ENCODE measurements at places on chromosomes 6 and 20.

- no peak for DNase-seq
Measured at GRCh38 chr6:45651301-45651700, 273.6 kb upstream of the SUPT3H start.

GRCh38 chr6:145865175-145865574, 50.6 kb upstream of the FBXO30 start:
- DNase-seq = no peak

GRCh38 chr20:24450624-24451376, 18.6 kb upstream of the SYNDIG1 start:
- DNase-seq = no peak

DNA sequence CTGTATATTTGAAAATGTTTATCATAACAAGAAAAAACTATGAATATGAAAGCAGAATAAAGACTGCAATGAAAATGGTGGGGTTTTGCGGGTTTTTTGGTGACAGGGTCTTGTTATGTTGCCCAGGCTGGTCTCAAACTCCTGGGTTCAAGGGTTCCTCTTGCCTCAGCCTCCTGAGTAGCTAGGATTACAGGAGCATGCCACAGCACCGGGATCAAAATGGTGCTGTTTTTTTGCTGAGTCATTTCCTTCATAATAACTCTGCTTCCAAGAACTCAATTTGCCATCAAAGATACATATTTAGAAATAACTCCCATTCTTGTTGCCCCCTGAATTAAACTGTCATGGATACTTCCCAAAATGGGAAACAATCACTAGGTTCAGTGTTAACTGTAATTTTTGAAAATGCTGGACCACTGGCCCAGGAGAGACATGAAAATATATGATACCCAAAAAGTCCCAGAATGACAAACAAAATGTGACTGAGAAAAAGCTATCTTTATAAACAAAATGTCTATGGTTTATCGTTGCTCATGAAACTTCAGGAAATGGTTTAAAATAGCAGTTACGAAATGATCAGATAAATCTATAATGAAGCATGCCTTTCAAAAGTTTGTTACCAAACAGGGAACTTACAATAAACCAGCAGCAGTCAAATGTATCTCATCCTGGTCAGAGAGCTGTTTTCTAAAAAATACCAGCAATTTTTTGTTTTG, 32.2 kb downstream of the ILRUN start:
- no peak for DNase-seq

- DNase-seq = no peak
Measured at GRCh38 chr6:90516074-90516660, 70.7 kb downstream of the MAP3K7 start.

GRCh38 chr20:18001131-18001921, 32.5 kb downstream of the MGME1 start:
- DNase-seq = no peak

- DNase-seq = peak; percentile 7
Measured at GRCh38 chr6:127606131-127606562, 29.2 kb downstream of the C6orf58 start.

DNA sequence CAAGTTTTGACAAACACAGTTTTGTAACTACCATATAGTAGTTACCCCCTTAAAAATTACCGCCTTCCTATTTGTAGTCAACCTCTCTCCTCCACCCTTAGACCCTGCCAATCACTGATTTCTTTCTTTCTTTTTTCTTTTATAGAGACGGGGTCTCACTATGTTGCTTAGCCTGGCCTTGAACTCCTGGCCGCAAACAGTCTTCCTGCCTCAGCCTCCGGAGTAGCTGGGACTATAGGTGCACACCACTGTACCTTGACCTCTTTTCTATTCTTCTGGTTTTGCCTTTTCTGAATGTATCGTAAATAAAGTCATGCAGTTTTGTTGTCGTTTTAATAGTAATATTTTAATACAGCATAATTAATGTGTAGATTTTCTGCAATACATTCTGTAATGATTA, 460.3 kb downstream of the EPM2A start:
- DNase-seq = no peak

- no peak for DNase-seq
Measured at GRCh38 chr20:9019833-9020232, 49.1 kb upstream of the PLCB4 start.

DNA sequence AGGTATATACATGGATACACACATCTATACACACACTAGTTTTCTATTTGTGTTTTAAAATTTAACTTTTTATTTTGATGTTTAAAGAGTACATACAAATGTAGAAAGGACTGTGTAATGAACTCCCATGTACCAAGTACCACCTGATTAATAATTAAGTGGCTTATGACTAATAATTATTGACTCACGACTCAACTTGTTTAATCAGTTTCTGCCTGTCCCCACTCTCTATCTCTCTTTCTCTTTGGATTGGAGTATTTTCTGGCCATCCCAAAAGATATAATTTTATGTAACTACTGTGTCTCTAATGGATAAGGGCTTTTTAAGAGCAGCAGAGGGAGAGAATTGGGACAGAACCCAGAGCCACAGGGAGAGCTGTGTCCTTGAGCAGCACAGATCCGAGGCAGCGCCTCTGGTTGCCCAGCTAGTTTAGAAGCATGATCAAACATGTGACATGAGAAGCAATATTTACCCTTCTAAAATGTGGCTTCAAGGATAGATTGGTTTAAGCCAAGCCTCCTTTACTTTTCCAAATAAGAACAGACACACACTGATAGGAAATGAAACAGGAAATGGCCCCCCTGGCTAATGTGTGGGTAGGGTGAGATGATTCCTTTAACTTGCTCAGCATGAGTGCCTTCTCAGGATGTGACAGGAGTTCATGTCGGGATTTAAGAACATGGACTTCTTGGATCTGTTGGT, 81.0 kb downstream of the ERMARD start:
- no peak for DNase-seq

- DNase-seq = no peak
Measured at GRCh38 chr20:48686238-48687116, 141.3 kb downstream of the PREX1 start.

GRCh38 chr20:36018208-36018988, 50.0 kb downstream of the CNBD2 start:
- no peak for DNase-seq

- DNase-seq = no peak
Measured at GRCh38 chr20:58064411-58065010, 163.9 kb downstream of the ANKRD60 start.

- DNase-seq = no peak
Measured at GRCh38 chr6:166411721-166412151, 29.0 kb upstream of the MPC1 start.

DNA sequence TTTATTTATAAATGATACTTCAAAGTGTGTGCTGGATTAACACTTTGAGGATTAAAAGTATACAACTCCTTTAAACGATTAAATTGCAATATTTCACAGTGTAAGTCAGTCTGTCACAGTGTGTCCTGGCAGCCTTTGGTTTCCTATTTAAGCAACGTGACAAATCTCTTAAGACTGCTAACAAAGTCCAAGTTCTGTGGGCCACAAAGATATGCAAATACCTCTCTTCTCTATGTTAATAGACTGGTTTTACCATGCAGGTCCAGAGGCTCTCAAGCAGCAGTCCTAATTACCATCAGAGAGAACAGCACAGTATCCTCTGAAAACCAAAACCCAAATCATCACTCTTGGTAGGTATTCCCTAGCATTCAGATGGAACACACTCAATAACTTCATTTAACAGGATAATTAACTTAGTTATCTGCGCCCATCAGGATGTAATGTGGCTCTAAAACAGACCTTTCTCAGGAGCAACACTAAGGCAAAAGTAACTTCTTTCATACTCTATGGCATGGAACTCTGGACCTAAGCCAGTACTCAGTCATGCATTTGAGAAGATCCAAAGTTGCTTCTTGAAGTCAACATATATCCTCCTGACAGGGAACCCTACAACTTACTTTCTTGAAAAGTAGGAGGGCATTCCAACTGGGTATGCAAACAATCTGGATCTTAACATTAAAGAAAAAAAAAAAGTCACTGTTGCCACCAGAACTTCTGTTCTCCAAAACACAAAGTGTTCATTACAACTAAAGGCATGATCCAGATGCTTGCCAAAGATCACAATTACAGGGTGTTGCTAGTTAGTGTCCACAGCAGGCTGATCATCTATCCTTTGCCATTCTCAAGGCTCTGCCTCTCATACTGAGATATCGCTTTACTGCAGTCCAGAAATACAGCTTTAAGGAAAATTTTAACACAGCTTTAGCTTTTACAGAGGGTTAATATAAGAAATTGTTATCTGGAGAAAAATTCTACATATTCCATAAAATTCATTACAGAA, 53.2 kb downstream of the MAN1A1 start:
- no peak for DNase-seq

DNA sequence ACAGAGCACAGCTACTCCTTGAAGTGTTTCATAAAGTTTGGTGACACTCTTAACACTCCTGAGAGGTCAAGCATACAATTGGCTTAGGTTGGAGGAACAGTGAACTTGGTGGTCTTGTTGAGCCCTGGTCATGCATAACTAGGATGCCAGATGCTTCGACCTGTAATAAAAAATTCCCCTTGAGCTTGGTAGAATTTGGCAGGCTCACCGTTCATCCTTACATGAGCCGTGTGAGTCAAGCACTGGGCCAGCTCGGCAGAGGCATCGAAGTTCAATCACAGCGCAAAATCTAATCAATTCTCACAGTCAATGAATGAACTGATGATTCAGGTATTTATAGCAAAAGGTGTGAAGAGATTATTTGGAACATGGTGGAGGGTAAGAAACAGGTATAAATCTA, 33.7 kb downstream of the CYP24A1 start:
- no peak for DNase-seq

GRCh38 chr6:47672816-47673215, 25.6 kb upstream of the ADGRF4 start:
- no peak for DNase-seq

DNA sequence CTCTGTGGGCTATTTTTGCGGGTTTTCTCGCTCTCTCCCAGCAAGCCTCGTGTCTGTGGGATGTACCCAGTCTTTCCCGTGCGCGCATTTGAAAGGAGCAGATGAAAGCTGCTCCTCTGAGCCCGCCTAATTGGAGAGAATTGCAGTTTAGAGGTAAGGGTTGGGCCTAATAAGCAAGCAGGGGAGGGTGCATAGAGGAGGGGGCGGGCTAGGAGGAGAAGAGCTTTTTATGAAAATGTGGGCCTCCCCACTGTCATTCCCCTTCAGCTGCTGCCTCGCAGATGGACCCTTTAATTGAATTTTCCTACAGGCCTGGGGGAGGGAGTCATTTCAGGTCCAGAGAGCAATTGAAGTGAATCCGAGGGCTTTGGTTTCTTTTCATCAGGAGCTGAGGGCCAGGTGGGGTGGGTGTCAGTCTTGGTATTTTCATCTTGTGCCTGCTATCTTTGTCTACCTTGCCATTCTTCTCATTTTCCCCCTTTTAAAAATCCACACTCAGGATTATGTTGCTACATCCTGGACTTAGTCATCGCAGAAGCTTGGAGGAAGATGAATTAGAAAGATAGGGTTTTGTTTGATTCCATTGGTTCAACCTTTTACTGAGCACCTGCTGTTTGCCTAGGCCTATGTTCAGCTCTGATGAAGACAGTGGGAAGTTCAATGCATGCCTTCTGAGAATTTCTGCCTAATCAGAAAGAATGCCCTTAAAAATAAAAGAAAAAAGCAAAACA, 423.4 kb downstream of the CD83 start:
- DNase-seq = no peak

GRCh38 chr6:56526860-56527544, 115.7 kb downstream of the DST start:
- no peak for DNase-seq

DNA sequence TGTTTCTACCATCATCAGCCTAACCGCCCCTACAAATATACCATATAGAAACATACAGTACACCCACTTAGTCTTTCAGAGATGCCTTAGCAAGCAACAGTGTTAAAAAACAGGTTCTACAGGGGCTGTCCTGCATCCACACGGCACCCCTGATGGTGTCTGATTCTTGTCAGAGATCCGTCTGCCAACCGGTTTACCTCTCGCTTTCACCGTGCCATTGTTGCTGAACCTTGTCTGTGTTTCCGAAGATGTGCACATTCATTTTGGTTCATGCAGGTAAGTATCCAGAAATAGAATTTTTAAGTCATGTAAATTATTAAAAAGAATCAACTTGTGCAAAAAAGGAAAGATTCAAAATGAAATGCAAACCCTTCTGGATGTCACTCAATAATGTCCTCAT, 52.9 kb downstream of the EPHA7 start:
- no peak for DNase-seq

DNA sequence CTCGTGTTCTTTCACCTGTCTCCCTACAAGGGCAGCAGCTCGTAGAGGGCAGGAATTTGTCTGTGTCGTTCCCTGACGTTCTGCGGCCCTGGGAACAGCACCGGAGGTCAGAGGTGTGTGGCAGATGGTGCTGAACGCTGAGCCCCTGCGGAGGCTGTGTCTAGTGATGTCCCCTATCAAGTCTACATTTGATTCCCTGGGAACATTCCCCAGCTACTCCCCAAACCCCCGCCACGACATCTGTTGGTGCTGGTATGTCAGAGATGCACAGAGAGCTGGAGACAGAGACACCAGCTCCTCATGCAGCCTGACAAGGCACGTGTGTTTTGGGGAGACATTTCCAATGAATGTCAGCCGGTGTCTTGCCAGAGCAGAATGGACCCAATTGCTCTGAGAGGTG, 7.7 kb downstream of the PMEPA1 start:
- DNase-seq = no peak

- no peak for DNase-seq
Measured at GRCh38 chr20:36547186-36548005, 6.1 kb downstream of the MYL9 start.

DNA sequence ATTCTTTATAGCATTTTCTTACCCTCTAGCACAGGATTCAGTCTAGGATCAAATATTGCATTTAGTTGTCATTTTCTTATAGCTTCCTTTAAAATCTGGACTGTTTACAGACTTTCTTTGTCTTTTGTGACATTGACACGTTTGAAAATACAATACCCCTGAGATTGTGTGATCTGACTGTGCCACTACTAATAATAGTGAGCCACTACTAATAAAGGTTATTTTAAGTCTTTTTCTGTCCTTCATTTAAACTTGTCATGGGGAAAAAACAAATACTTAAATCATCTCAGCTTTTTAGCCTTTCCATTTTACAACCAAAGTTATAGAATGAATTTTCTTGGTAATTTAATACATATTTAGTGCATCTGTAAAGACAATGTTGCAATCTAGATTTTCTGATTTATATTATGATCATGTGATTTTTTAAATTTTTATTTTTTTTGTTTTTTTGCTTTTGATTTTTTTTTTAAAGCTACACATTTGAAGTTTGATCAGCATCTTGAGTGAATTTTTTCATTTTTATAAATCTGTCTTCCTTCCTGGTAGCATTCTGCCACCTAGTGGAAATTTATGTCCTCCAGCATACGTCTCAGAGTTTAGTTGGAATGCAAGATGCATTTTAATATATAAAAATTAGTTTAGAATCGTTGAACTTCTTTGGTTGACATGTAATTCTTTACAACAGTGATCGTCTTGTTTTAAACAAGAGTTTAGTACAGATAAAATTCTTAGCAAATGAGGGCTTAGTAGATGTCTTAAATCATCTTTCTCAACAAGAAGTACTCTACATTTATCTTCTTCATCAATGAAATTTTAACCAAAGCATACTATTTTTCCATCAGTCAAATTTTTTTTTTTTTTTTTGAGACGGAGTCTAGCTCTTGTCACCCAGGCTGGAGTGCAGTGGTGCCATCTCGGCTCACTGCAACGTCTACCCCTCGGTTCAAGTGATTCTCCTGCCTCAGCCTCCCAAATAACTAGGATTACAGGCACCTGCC, 119.4 kb downstream of the NCOA3 start:
- DNase-seq = peak; percentile 70

- DNase-seq = no peak
Measured at GRCh38 chr6:69305456-69305855, 491.4 kb downstream of the LMBRD1 start.
